ENCODE measurements at places on chromosomes 6 and 20.
A peak's percentile ranks its signal among the peaks of the same experiment; 100 is the strongest.

GRCh38 chr20:57387945-57388371 is 3.2 kb upstream of the RBM38 start:
- no peak for DNase-seq

DNA sequence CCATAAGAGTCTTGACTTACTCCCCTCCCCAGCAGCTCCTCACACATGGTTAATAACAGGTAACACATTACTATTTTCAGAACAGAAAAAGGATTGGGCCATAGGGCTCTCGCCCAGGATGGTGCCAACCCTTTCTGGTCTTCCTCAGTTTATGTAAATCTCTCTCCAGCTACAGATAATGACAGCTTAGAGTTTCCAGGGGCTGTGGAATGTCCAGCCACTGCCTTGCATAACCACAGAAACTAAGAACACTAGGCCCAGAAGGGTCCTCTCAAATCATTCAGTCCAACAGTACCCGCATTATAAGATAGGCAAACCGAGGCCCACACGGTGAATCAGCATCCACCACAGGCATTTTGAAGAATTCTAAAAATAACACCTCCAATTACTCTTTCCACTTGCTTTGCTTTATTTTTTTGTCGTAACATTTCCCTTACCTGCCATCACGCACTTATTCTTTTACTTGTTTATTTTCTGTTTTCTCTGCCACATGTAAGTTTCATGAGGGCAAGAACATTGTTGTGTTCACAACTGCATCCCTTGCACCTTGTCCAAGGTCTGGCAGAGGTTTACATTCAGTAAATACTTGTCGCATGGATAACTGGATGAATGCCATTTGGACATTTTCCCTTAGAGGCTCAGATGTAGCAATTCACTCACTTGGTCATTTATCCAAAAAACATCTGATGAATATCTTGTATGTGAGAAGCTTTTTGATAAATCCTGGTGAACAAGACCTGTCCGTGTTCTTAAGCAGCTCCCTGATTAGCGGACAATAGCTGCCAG is 6.4 kb upstream of the SDC4 start:
- no peak for DNase-seq

- no peak for DNase-seq
Observed at GRCh38 chr20:4563534-4563933, 158.2 kb upstream of the PRND start.

- DNase-seq = peak; percentile 73
Observed at GRCh38 chr20:21520702-21521595, 7.1 kb upstream of the NKX2-2 start.

GRCh38 chr6:20564269-20564668 is 30.0 kb downstream of the CDKAL1 start:
- DNase-seq = no peak

GRCh38 chr6:78770765-78771164 is 96.6 kb upstream of the IRAK1BP1 start:
- no peak for DNase-seq

GRCh38 chr6:147077251-147077650 is 127.0 kb upstream of the STXBP5 start:
- DNase-seq = no peak

DNA sequence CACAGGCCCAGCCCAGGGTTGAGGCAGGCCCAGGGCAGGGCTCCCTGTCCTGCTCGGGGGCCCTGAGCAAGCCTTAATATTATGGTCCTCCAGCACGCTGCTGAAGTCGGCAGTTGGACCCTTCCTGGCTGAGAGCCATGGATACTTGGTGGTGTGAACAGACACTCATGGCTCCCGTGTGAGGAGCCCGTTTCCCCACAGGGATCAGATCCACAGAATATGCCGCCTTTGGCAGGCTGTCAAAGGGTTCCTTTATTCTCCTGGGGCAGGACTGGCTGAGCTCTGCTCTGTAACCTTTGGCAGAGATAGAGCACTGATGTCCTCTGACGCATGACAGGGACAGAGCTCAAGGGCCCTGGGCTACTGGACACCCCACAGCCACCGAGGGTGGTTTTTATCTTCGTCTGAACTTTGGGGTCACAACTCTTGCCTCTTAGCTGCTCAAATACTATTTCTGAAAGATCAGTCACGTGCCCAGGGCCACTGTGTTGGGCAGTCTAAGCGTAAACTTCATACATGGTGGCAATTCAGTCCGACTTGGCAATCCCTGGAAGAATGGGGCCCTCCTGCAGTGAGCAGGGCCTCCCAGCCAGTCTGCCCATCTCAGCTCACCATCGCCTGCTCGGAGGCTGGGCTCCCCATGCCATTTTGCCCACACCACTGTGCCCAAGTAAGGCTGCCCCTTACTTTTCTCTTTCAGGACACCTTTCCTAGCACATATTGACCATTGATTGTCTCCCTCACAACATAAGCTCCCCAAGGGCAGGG is 49.1 kb downstream of the TTI1 start:
- DNase-seq = no peak

GRCh38 chr6:90536520-90536919 is 50.4 kb downstream of the MAP3K7 start:
- no peak for DNase-seq

DNA sequence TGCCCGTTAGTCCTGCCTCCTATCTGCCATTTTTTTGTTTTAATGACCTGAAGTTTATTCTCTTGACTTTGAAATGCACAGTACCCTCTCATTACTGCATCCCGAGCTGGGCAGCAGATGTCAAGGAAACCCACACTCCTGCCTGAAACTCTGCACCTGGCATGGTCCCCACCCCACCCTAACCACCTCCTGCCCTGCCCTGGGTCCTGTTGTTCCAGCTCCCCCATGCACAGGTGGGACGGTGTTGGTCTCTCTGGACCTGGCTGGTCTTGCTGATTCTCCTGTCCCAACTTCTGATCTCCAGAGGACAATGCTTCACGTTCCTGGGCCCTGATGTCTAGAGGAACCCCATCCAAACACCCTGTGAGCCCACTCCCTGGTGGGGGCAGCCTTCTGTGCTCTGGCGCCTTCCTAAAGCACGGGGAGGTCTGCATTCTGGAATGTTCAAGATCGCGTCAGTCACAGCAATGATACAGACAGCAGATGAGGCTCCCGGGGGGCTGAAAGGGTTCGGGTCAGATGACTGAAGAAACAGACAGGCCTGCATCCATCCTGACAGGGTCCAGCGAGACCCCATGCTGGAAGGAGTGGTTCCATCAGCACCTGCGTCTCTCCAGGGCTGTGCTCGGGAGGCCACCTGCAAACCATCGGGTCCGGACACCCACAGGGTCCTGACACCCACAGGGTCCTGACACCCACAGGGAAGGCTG is 73.6 kb downstream of the ERMARD start:
- no peak for DNase-seq

DNA sequence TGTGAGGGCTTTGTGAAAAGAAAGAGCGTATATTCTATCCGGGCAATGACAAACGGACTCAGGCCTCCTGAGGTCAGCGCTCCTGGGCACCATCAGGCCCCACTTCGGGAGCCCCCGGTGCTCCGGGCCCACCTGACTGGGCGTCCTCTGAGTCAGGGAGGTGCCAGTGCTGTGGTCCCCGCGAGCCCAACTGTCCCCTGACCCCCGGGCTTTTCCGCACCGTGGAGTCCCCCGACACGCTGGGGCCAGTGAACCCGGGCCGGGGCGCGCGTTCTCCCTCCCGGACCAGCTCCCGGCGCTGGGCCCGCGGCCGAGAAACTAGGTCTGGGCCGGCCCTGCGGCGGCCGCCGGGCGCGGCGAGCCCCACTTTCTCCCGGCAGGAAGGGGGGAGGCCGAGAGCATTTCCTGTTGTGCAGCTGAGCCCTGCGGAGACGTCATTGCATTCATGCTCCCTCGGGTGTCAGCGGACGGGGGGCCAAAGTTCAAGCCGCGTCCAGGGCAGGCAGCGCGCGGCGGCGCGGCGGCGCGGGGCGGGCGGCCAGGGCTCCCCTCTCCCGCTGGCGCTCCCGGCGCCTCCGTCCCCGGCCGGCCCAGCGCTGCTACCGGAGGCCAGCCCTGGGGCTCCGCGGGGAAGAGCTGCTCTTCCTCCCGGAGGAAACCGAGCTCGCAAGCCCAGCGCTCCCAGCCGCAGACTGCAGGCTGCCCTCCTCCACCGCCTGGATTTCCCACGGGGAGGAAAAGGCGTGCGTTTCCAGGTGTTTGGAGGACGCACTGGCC is 18.3 kb downstream of the HIVEP2 start:
- DNase-seq = peak; percentile 60

- DNase-seq = no peak
Observed at GRCh38 chr20:5474646-5475550, 158.1 kb upstream of the PROKR2 start.

GRCh38 chr20:44326391-44327159 is 10.3 kb upstream of the R3HDML start:
- DNase-seq = peak; percentile 49

DNA sequence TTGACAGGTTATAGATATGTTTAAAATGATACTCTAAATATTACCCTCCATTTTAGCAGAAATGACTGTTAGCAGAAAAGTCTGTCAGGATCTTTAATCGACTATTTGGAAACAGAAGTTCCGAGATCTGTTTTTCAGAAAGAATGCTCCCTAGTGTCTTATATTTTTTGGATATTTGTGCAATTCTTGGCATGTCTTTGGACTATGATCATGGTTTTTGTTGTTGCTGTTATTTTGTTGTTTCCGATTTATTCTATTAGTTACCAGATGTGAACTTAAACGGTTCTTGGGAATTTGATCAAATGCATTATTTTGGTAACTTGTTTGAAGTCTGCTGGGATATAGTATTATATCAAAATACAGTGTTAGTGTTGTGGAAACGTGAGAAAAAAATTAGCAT is 106.4 kb upstream of the CEP162 start:
- DNase-seq = no peak

DNA sequence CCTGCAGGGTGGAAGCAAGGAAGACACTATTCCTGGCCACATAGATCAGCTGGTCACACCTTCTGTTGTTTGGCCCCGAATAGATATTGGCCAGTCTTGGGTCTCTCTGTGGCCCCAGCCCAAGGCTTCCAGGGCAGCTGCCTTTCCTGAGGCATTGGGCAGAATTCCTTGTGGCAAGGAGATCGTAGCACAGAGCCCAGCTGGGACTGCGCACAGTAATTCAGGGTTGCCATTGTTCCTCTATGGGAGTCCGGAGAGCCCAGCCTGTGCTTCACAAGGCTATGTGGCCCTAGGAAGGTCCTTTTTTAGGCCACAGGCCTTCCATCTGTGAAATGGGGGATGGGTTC is 6.9 kb downstream of the SGK2 start:
- no peak for DNase-seq

GRCh38 chr20:56422076-56422823 is 10.2 kb downstream of the CASS4 start:
- no peak for DNase-seq

DNA sequence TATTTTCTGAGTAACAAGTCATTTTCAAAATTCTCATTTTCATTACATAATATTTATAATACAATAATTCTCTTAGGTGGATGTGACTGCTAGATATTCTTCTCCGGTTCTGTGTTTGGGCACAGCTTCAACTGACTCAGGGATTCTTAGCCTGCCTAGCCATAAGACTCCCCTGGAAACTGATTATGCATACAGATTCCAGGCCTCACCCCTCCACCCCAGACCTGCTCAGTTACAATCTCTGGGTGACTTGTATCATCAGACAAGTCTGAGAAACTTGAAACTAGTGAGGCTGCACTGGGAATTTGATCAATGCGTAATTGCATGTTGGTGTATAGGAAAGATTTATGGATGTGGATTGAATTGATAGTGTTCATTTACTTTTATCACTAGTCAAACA is 25.4 kb downstream of the FLRT3 start:
- DNase-seq = no peak

DNA sequence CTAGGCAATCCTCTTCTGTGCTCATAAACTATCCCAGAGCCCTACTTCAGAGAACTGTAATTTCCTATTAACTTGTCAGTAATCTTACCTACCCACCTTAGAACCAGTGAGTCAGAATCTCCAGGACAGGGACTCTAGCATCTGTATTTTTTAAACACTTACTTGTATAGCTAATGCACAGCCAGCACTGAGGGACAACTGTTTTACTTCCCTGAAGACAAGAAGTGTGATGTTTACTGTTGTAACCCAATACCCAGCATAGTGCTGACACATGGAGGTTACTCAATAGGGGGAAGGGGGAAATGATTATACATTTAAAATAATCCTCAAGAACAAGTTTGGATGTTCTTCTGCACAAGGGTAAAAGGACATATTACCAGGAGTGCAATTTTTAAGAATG is 130.8 kb downstream of the BTBD9 start:
- DNase-seq = no peak

DNA sequence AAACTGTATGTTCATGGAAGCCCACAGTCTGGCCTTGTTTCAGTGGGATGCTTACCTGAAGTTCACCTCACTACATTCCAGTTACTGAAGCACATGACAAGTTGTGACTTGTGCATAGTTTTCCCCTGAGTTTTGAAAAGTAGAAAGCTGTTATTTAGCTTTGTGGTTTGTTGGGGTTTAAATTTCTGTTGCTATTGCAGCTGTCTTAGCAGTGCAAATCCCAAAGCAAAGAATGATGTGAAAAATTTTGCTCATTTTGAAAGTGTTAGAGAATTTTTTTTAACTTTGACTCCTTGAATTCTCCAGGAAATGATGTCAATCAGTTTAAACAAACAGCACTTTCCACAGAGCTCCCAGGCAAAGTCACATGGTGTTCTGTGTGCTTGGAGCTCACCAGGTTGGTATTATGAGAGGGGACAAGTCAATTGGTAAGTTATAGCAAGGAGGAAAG is 268.4 kb downstream of the ADGRG6 start:
- no peak for DNase-seq

GRCh38 chr6:113289166-113289565 is 568.0 kb upstream of the MARCKS start:
- DNase-seq = no peak

DNA sequence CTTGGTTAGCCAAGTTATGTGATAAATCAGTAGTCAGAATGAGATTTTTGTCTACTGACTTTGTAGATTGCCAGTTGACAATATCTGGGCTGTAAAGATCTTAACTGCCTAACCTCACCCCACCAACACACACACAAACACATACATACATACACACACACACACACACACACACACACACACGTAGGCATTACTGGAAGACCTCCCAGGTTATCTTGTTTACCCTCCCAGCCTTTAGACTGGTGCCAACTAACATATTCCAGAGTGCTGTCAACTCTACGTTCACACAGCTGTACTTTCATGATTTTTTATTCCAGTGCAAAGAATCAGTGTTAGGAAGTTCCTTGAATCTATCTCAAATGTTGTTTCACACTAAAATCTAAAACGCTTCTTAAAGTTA is 38.9 kb downstream of the BMP5 start:
- no peak for DNase-seq

DNA sequence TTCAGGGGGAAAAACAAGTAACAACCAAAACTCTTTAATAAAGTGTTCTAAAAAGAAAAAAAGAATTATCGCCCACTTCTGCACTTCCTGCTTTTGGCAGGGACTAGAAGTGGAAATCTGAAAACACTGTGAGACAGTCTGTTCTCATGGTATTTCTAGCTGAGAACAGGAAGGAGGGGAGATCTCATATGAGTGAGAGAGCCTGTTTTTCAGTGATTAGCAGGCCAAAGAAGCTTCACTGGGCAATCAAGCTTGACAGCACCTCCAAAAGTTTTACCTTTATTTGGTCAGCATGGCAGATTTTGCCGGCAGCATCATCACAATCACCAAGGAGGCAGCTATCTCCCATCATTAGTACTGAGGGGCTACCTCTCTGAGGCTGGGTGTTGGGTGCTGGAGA is 79.5 kb upstream of the ATXN1 start:
- DNase-seq = no peak
